B cell (primary cell): ENCODE measurements at places on chromosomes 12 and 14.

- peak; percentile 20 for DNase-seq
Observed at GRCh38 chr12:75641031-75641780, 129.8 kb upstream of the KRR1 start.

DNA sequence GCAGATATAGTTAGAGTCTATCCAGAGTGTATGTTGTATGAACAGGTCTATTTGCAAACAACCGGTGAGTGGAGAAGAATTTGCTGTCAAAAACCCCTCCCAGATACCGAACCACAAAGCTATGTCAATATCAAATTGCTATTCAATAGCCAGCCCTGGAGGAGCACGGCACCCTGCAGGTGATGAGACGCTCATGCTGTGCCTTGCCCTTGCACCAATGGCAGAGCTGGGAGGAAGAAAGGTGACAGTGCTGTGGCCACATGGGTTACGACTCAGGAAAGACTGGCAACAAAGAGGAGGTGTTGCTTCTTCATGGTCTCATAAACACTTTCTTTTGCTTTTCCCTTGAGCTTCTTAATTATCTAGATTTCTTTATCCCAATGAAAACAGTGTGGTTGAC is 55.7 kb downstream of the PAX9 start:
- DNase-seq, result no peak

DNA sequence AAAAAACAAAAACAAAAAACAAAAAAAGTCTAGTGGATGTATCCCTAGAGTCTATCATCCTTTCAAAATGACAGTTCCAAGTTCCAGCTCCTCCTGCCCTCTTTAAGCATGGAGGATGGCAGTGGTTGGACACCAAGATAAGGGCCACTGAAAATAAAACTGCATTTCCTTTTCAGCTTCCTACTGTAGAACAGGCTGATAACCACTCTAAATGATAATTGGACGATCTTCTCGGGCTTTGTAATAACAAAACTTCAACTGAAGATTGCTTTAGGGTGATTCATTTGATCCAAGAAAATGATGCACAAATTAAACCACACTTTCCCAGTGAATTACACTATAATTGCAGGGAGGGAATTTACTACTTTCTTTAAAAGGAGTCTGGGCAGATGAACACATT is 42.2 kb upstream of the CRACR2A start:
- DNase-seq, result no peak

DNA sequence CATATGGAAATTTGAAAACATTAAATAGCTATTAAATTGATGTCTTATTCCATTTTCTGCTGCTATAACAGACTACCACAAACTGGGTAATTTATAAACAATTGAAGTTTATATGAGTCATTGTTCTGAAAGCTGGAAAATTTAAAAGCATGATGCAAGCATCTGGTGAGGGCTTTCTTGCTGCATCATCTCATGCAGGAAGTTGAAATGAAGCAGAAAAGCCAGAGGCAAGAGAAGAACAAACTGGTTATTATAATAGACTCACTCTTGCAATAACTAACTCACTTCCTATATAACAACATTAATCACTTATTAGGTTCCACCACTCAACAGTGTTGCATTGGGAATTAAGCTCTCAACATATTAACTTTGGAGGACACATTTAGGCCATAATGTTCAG is 1277.4 kb downstream of the LRFN5 start:
- no peak for DNase-seq

- DNase-seq, result no peak
Observed at GRCh38 chr12:1509413-1510052, 84.8 kb downstream of the FBXL14 start.

DNA sequence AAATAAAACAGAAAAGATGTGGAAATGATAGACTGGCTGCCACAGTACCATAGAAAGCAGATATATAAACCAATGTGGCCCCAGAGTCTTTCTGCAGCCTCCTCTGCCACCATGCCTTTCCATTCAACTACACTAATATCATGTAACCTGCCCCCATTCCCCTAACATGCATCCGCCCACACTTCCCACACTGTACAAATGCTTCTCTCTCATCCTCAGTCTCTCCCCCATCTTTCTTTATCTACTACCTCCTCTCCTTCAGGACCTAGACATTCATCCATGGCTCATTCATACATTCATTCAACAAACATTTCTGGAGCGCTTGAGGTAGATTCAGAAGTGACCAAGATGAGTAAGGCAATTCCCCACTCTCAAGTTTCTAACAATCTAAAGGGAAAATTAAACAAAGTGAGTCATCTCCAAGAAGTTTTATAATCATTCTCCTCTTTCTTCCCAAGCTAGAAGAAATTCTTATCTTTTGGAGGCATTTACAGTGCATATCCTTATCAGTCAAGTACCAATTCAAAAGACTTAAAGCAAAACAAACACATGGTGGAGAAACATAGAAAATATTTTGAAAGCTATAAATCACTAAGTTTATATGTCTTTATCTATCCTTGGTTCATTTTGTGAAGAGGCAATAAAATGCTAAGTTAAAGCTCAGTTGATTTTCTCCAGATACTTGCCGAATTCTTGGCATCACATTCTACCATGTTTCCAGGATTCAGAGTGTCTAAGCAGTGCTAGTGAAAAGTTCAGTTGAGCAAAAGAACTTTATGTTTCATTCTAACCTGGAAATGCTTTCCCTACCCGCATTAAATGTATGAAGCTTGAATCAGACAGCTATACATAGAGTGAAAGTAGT is 70.5 kb upstream of the FRMD6 start:
- no peak for DNase-seq

DNA sequence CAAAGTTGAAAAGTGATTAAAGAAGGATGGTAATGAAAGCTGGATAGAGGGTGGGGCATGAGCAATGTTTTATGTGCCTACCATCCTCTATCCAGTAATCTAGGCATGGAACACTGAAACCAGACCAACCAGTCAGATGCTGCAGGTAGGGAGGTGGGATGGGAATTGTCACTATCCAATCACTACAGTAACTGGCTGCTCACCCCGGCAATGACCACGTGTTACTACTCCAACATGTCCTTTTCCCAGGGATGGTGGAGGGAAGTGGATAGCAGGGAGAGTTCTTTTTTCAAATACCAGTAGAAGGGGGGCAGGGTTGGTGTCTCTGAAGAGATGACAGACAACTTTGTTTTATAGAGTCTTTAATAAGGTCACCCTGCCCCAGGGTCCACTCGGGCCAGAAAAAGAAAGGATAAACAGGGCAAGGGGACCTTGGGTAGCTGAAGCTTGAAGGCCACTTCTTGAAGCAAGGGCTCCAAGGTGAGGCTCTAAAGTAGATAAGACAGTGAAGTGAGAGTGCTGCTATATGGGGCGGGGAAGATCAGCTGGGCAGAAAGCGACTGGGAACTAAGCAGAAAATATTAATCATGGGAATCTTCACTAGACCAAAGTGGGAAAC is 14.7 kb upstream of the CDH24 start:
- no peak for DNase-seq

DNA sequence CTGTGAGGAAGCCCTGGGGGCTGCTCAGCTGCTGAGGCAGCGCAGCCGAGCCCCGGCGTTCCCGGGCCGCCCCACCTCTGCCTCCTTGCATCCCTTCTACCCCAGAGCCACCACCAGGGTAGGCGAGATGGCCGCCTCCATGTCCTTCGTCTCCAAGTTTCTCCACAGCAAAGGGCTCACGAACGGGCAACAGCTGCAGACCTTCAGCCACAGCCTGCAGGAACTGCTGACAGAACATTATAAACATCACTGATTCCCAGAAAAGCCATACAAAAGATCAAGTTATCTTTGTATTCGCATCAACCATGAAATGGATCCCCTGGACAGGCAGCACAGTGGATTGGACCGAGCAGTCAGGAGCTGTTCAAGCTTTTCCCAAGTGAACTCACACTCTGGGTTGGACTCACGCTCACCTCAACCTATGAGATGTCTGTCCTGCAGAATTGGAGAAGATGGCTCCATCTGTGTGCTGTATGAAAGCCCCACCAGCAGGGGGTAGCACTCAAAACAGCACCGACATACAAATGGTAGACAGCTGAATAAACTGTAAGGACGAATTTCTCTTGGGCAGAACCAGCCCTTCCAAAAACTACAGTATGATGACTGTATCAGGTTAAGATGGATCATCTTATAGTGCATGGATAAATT is 19.4 kb upstream of the A2M start:
- no peak for DNase-seq

GRCh38 chr14:23442721-23443356 is 7.4 kb upstream of the MYH7 start:
- DNase-seq, result no peak

GRCh38 chr14:92368001-92368400 is 45.0 kb downstream of the SLC24A4 start:
- no peak for DNase-seq

DNA sequence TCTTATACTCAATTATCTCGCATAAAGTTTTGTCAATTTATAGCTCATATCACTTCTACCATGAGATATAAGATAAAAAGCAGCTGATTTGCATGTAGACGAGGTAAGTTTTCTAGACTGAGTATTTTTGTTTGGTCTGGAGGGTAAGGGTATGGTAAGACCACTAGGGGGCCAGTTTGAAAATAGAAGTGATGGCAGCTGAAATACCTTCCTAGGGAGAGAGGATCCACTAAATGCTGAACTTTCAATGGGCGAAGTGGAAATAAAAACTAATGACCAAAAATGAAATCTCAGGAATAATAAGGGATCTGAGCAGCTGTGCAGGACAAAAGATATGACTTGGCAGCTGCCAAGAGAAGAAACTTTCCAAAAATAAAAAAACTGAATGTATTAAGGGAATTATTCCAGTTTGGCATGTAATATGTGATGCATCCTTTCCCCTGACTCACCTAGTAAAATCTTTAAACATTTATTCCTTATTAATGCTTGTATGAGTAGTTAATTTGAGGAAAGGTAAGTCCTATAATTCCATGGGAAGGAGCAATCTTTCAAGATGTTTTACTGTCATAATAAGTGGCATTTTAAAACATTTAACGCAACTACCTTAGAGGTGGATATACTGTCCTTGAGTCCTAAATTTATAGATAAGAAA is 754.5 kb downstream of the C12orf50 start:
- peak; percentile 43 for DNase-seq

- DNase-seq, result no peak
Observed at GRCh38 chr14:73968885-73969284, 18.8 kb downstream of the COQ6 start.

- no peak for DNase-seq
Observed at GRCh38 chr14:104610749-104611310, 6.3 kb upstream of the TMEM179 start.

GRCh38 chr12:21478756-21479455 is 22.5 kb downstream of the RECQL start:
- no peak for DNase-seq

GRCh38 chr14:104091927-104092771 is 6.6 kb downstream of the ASPG start:
- DNase-seq, result no peak

GRCh38 chr12:19323805-19324204 is 115.5 kb upstream of the AEBP2 start:
- DNase-seq, result no peak

GRCh38 chr12:6183689-6184428 is 16.3 kb upstream of the CD9 start:
- DNase-seq, result no peak
